Jurkat, Clone E6-1 (cell line): ENCODE measurements at places on chromosomes 6 and 20.

- DNase-seq: no peak
These were observed 52.8 kb downstream of the MYB start for GRCh38 chr6:135233686-135234491.

GRCh38 chr6:39231521-39232243 lies 2.4 kb upstream of the KCNK5 start:
- DNase-seq: no peak

DNA sequence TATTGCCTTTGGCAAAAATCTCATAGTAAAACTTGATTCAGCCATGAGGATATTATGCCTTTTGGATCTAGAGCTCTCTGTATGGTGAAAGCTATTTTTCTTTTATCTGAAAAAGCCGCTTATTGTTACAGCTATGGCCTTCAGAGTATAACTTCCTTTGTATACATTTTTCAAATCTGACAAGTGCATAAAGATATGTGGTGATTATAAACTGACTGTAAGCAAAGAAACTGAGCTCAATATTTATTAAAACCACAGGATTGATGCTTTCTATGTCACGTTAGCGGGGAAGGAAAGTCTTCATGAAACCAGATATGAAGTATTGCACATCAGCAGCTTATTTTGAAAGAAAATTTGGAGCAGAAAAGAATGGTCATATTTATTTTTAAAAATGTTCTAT lies 151.8 kb downstream of the THEMIS start:
- DNase-seq: no peak

- peak; percentile 77 for DNase-seq
These were observed 5.9 kb downstream of the OSTM1 start for GRCh38 chr6:108068618-108069017.

- DNase-seq: no peak
These were observed 8.0 kb downstream of the SLC18B1 start for GRCh38 chr6:132790450-132790849.

DNA sequence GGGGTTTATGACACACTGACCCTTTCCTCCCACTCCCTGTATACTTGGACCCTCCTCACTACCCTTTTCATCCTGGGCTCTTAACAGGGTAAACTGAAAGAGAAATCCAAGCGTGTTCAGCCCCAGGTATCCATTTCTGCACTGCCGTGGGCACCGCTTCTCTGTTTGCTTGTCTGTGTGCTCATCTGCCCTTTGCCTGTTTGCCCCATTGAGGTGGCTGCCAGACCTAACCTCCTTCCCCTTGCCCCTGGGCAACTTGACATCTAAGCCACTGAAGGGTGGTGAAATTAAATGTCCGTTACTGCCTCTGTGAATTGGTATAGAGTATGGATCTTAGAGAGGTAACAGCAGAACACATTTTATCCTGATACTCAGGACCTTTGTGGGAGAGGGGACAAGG lies 38.7 kb downstream of the ACSS2 start:
- DNase-seq: no peak

DNA sequence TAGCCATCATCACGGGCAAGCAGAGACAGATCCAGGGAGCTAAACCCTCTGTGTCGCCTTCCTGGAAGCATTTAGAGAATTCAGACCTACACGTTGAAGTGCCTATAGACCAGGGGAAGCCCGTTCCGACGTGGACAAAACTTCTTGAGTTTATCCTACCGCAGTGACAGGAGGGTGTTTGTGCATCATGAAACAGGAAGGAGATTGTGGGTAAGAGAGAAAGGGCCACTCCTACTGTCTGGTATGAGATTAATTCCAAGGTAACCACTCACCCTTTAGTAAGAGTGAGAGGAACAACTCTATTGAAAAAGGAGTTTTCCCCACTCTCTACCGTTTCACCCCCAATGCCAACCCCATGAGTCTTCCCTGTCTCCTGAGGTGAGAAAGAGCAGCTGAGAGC lies 133.7 kb downstream of the TFAP2C start:
- DNase-seq: no peak

DNA sequence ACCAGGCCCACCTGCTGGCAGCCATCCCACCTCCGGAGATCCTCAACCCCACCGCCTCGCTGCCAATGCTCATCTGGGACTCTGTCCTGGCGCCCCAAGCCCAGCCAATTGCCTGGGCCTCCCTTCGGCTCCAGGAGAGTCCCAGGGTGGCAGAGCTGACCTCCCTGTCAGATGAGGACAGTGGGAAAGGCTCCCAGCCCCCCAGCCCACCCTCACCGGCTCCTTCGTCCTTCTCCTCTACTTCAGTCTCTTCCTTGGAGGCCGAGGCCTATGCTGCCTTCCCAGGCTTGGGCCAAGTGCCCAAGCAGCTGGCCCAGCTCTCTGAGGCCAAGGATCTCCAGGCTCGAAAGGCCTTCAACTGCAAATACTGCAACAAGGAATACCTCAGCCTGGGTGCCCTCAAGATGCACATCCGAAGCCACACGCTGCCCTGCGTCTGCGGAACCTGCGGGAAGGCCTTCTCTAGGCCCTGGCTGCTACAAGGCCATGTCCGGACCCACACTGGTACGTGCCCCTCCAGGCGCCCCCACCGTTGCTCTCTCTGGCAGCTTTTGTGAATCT lies 1.1 kb downstream of the SNAI1 start:
- no peak for DNase-seq

GRCh38 chr6:3627501-3627900 lies 124.0 kb downstream of the PXDC1 start:
- DNase-seq: no peak

GRCh38 chr6:160971171-160971570 lies 20.4 kb upstream of the MAP3K4 start:
- DNase-seq: no peak

GRCh38 chr20:10404023-10404628 lies 29.9 kb downstream of the MKKS start:
- no peak for DNase-seq

DNA sequence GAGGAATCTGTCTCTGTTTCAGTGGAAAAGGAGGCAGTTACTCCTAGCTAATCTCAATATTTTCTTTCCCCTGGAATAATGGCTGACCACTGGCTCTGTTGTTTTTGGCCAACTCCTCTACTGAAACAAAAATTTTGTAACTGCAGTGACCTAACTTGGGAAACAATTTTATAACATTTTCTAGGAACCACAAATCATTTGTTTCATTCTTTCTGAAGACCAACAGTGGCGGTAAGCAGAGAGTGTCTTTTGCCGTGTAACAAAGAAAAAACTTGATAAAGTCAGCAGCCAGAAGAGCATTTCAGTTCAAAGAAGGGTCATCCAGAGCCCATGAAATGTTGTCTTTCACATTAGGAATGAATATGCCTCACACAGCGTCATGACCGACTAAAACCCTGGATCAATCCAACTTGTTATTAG lies 11.8 kb upstream of the BFSP1 start:
- DNase-seq: no peak

DNA sequence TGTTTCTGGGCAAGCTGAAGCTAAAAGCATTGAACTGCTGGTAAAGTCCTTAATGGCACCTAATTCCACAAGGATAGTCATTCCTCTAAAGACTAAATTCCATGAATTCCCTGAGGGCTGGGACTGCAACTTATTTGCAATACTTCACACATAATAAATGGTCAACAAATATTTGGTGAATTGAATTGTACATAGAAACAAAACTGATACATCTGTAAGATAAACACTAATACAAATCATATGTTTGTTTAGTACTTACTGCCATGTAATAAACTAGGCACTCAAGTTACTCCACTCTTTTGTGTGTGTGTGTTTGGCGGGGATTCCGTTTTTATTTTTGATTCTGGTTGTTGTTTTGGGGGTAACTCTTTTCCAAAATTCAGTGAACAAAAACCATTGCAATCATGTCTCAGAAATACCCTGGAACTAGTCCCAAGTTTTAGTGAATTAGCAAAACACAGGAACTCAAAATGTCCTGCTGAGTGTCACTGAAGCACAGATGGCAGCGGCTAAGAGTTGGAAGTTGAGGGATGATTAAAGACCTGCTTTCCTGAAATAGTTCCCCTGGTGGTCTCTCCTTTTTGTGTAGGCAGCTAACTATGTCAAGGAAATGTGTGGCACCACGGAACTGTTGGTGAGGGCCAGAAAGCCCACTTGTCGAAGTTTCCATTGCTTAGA lies 74.8 kb upstream of the SNRPB2 start:
- DNase-seq: no peak

GRCh38 chr6:30643656-30644055 lies 3.3 kb upstream of the C6orf136 start:
- DNase-seq: no peak

GRCh38 chr20:36881331-36881730 lies 5.4 kb downstream of the TLDC2 start:
- no peak for DNase-seq

DNA sequence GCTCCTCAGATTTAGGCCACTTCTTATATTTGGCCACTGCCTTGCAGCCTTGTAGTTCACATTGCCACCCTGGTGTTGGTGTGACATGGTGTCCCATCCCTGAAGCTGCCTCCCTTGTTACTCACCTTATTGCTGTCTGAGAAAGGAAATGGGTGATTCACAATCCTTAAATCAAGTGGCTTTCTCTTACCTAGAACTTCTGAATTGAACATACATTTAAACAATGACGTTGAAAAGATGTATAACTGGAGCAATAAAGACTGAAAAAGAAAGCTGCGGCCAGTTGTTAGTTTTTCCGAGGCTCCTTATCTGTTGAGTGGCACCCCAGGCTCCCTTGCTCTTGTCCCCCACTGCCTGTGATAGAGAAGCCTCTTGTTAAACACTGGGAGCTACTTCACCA lies 28.8 kb upstream of the GNRH2 start:
- DNase-seq: no peak

DNA sequence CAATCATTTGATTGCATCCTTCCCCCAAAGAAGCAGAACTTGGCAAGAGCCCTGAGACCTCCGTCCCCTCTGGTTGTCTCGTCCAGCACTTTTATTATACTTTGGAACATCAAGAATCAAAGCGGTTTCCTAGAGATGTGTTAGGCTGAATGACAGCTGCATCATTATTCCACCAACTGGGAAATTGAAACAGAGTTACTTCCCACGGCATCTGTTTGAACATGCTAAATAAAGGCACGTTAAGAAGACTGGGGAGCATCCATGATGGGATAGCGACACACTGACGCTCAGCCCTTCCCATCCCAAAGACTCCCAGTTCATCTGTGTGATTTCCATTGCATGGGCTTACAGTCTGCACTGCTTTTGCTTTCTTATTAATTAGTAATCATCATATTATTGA lies 147.8 kb downstream of the TBC1D7 start:
- DNase-seq: no peak

DNA sequence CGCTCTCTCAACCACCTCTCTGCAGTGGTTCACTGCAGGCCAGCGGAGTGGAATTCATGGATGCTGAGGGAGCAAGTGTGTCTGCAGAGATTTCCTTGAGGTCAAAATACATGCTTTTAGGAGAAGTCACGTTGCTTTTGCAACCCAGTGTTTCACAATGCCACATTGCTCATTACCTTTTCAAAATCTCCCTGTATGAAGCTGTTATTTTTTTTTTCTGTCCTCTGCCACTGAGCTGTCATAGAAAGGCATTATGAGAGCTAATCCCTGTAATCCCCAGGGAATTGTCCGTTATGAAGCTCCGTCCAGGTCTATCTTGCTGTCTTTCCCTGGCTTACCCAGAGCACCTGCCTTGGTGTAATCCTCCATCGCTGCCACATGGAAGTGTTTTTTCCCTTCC lies 60.5 kb upstream of the SLC22A23 start:
- no peak for DNase-seq

DNA sequence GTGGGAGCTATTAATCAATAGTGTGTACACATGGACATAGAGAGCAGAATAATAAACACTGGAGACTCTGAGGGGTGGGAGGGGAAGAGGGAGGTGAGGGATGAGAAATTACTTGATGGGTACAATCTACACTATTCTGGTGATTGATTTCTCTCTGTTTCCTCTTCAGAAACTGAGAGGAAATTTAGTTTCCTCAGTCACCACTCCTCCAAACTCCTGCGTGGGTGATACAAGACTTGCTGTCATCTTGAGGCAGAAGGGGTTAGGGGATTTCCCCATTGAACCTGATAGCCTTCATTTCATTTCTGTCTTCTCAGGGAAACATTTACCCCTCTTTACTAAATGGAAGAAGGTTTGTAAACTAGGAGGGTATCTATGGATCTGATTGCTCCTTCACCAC lies 84.3 kb upstream of the ESR1 start:
- DNase-seq: no peak

DNA sequence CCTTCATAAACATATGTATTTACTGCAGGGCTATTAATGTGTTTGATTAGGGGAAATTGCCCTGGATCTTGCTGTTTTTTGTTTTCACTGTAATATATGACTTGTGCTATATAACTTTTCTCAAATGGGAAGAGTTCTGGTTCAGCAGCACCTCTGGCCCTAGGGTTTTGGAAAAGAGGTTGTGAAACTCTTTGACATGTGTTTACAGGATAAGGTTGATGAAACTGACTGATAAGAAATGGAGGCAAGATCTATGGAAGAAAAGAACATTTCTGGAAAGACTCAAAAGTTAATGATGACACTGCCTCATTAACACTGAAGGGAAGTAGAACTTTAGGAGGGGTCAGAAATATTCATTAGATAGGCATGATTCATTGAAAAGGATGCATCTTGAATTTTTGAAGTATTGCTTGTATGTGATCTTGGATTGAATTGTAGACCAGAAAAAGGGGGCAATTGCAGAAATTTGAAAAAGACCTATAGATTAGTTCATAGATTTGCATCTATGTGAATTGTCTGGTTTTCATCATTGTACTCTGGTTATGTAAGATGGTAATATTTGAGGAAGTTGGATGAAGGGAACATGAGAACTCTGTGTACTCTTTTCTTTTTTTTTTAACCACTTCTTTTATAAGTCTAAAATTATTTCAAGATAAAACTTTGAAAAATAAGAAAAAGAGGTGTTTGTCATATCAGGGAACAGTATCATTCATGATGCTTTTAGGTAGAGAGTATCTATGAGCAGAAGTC lies 54.0 kb downstream of the UTRN start:
- no peak for DNase-seq

GRCh38 chr20:25632940-25633790 lies 9.4 kb upstream of the NANP start:
- no peak for DNase-seq

- no peak for DNase-seq
These were observed 207.4 kb downstream of the MYLK4 start for GRCh38 chr6:2543321-2543720.
